GDM1 (cell line): ENCODE measurements at places on chromosomes 3 and 15.
A peak's percentile ranks its signal among the peaks of the same experiment; 100 is the strongest.

DNA sequence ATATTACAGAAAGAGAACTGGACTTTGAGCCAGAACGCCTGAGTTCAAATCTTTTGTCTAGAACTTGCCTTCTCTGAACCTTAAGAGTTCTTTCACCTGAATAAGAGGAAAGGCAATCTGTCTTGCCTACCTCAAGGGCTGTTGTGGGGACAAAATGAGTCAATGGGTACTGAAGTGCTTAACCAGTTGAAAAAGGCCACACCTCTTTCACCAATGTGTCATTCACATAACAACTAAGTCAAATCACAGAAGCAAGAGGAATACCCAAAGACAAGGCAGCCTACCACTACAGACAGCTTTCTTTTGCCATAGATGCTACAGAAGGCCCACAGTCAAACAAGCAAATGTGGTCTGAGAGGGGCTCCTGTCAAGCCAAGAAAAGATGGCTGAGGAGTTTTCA is 39.7 kb downstream of the NBEAL2 start:
- DNase-seq = no peak

DNA sequence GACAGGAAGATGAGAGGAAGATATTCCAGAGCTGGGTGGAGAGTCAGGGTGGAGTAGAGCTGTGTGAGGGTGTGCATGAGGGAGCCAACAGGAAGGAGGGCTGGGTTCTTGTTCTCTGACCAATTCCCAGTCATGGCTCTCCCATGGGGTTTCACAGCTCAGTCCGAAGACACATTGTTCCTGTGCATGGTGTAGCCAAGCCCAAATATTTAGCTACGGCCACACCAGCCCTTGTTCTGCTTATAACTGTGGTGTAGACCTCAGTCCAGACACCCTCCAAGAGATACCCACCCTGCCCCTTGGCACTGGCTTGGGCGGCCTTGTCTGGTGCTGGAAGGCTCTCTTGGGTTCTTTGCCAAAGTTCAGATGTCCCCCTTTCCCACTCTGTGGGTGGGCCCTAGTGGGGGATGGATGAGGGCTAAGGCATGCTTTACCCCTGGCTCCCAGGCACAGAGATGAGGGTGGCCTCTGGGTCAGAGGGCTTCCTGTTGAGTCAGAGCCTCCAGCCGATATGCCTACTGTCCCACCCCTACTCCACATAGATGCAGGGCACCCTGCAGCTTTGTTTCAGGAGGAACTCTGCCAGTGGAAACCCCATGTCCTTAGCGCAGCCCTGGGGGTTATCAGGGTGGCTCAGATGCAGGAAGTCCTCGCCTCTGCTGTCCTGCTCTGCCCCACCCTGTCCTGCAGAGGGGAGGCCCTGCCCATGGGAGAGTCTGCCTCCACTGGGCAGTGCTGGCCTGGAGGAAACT is 271.2 kb upstream of the CTDSPL start:
- DNase-seq = no peak

GRCh38 chr3:197367081-197367780 is 68.8 kb upstream of the DLG1 start:
- DNase-seq = no peak

DNA sequence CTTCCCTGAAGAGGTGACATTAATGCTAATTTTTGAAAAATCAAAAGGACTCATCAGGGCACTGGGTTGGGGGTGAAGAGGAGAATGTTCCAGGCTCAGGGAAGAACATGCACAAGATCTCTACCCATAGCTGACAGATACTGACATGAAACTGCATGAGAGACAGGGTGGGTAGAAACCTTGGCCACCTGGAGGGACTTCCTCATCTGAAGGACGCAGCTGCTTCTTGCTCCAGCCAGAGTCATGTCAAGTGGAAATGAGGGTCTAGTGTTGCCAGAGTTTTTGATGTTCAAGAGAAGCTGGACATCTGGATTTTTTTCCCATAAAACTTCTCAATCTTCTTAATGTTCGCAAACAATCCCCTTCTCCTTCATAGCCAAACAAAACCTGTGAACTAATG is 29.7 kb downstream of the AMOTL2 start:
- no peak for DNase-seq

GRCh38 chr3:56157693-56158362 is 310.4 kb downstream of the ERC2 start:
- peak; percentile 53 for DNase-seq

DNA sequence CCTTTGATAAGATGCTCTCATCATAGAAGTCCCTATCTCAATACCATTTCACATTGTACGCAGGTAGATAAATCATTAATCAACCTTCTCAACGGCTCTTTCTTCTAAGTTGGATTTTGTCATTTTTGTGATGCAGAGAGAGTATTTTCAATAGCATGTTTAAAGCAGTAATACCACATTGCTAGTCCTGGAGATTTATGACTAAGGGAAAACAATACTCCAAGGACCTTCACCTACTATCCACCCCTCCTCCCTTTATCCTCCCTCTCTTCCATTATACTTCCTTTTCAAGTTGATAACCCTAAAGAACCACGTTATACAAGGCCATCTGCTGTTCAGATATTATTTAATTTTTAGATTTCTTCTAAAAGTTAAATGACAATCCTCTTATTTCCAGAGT is 65.3 kb upstream of the CHMP2B start:
- DNase-seq = no peak

GRCh38 chr3:151558661-151559060 is 97.8 kb upstream of the IGSF10 start:
- no peak for DNase-seq

DNA sequence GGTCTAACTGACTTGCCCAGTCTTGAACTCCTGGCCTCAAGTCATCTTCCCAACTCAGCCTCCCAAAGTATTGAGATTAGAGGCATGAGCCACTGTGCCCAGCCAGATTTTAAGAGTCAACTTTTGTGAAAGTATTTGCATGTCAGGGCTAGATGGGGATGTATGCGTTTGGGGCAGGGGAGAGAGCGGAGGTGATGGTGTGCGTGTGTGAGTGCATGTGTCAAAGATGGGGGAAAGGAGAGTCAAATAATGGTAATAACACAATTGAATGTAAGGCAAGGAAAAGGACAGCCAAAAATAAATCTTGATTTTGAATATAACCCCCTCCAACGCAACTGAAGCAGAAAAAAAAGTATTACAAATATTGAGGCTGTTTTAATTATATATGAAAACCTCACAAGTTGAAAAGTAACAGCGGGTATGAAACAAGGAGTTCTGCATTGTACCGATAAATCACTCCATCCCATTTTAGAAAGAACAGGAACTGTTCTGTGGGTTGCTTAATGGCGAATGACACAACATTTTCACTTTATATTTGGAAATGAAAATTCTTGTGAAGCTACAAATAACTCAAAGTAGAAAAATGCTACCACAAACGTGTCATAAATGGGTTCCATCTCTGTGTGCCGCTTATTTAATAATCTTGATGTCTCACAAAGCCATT is 29.9 kb upstream of the LDHAL6B start:
- no peak for DNase-seq

GRCh38 chr3:62019906-62020305 is 353.4 kb downstream of the FEZF2 start:
- no peak for DNase-seq
